ENCODE measurements at places on chromosomes 3 and 15.

GRCh38 chr3:43079536-43080332 is 26.1 kb downstream of the POMGNT2 start:
- DNase-seq: no peak

DNA sequence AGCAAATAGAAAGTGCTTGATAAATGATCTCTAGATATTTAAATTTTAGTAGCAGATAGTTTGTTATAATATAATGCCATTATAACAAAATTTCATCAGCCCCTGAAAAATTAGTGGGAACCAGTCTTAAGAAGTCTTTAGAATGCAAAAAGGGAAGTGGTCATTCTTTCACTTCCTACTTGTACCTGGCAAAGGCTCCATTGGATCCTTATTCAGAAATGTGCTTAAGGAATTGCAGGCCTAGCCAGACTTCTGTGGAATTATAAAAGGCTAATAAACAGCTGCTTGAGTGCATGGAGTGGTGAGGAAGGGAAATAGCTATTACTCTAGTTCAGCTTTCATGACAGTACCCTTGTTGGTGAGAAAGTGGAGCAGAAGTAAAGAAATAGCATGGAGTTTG is 24.2 kb downstream of the PPM1L start:
- no peak for DNase-seq

DNA sequence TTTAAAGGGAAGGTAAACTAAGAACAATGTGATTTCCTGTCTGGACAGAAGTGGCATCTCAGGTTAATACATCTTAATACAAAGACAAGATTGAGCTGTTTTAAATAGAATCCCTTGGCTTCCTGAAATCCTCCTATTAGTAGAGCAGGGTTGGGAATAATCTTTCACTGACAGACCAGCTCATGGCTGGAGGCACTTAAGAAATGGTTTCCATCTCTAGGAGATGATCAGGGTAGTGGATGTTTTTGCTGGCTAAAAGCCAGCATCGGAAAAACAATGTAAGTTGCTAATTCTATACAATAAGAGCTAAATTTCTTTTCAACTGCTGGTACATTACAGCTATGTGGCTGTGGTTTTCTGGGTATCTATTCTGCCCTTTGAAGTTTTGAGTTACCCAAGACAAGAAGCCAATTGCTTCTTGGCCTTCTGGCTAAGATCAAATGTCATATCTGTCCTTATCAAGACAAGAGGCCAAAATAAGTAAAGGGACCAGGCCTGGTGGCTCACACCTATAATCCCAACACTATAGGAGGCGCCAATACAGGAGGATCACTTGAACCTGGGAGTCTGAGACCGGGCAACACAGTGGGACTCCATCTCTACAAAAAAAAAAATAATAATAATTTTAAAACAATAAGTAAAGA is 49.6 kb downstream of the SHQ1 start:
- no peak for DNase-seq

GRCh38 chr3:38646062-38646461 is 3.4 kb downstream of the SCN5A start:
- no peak for DNase-seq

GRCh38 chr3:14796403-14797077 is 22.2 kb upstream of the FGD5 start:
- DNase-seq: no peak

DNA sequence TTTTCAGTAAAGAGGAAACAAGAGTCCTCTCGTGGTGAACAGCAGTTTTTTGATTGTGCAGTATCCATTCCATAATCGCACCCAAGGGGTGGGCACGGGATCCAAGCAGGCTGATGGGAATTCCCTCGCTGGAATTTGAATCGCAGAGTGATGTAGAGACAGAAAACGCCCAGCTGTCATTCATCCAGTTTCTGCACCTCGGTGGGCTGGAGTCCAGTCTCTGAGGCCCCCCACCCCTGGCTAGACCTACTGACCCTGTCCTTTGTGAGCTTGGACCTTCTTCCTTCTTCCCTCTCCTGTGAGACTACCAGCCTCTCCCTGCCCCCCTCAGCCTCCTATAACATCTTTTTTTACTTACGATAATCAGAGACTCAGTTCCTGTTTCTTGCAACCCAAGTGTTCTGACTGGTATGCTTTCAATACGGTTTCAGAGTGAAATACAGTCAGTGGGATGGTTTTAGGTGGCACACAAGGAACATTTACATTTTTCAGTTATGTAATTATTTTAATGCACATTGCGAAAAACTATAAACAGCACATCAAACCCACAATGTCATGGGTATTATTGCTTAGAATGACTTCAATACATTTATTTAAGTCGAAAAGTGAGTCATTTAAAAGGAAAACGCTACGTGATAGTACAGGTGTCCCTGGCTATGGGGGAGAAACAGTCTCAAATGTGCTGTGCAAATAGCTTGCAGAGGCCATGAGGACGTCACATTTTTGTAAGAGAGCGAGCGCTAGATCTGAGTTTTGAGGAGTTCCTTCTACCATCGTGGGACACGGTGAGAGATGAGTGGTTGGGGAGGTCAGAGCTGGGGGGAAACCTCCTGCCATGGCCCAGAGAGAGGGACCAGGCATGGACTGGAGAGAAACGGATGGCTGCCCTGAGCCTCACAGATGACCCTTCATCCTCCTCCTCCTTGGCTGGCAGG is 37.5 kb upstream of the CHST2 start:
- DNase-seq: peak; percentile 62

DNA sequence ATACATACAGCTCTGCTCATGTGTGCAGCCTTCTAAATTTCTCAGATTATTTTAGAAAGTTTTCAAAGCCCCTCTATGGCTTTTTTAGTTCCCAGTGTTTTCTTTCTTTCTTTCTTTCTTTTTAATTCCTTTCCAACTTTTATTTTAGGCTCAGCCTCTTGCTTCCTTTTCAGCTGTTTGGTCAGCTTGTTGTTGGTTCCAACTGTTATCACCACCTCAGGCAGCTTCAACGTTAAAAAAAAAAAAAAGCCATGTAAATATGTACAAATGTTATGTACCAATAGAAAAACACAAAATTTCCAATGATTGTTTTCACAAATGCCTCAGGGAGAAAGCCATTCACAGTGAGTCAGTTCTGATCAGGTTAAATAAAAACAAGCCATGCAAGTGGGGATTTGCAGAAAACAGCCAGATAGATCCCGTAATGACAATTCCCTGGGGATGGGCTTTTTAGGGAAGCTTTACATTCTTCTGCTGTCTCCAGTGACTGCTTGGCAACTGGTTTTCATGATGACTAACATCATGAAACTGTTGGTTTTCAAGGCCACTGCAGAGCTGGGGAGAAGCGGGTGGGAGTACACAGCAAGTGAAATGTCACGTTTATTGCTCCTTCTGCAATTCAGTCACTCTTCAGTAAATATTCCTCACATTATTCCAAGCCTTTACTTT is 908.4 kb downstream of the EPHA3 start:
- no peak for DNase-seq

GRCh38 chr3:171135549-171135948 is 109.0 kb upstream of the SLC2A2 start:
- no peak for DNase-seq

DNA sequence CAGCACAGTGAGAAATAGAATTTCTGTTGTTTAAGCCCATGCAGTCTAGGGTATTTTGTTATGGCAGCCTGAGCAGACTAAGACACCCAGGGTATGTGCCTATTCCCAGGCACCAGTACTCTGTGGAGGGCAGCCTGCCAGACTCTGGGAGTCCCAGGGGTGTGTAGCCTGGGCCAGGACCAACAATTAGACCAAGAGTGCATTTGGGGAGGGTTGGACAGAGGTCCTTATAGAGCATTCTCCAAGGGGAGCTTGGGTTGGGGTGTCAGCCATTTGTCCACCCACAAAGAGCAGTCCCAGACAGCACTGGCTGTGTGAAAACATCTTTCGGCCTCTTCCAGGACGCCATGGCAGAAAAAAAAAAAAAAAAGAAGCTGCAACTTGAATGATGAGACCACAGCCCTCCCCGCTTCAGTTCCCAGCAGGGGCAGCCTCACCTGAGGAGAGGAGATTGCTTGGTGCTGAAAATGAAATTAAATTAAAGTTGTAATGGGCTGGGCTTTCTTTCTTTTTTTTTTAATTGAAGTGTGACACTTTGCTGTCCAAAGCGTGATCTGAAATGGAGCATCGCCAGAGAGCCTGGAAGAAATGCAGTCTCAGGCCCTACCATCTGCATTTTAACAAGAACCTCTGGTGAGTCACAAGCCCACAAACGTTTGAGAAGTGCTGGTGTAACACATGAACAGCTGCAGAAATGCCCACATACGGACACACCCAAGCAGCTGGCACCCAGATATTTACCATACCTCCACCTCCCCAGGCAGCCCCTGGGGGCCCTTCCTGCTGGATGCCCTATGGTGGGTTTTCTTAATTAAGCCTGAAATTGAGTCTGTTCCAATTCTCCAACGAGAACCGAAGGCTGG is 21.3 kb upstream of the CAV3 start:
- no peak for DNase-seq

DNA sequence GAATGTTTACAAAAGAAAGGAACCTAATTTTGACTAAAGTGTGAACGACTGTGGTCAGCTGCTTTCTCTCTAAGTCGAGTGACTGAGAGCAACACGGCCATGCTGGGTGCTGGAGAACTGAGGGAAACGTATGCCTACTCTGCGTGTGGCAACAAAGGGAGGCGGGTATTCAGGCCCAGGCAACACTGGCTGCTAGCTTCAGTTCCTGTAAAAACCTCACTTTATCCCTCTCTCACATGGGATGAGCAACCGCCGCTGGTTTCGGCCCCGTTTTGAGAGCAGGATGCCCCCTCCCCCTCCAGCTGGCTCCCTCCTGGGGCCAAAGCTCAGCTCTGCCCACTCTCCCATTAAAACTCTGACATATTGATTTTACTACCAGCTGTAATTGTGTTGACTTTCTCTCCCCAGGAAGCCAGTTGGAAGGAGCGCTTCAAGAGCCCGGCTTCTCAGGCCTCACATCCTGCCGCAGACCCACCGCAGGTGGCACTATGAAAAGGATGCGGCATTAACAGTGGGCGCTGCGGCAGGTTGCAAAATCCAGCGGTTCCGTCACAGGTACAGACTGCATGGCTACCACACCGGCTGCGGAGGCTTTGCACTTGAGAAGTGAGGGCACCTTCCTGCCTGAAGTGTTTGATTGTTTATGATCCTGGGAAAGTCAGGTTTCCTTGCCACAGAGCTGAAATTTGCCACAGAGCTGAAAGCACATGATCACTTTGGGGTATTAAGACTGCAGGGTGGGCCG is 12.7 kb downstream of the PLXND1 start:
- DNase-seq: no peak

- peak; percentile 38 for DNase-seq
Observed at GRCh38 chr3:49120096-49120437, 556 bp downstream of the USP19 start.

DNA sequence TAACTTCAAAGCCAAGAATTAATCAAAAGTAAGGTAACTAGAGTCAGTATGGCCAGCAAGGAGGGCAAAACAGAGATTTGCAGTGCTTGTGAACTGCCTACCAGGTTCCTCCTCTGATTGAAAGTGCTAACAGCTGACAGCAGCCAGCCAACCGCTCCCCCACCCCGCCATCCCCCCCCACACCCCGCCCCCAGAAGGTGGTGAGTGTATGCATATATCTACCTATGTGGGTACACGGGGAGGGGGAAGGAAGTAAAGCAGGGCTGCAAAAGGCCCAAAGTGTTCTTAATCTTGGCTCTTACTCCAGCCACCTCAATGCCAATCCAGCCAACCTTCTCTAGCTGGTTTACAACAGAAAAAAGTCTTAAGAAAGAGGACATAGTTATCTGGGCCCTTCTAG is 50.7 kb downstream of the RAF1 start:
- no peak for DNase-seq

DNA sequence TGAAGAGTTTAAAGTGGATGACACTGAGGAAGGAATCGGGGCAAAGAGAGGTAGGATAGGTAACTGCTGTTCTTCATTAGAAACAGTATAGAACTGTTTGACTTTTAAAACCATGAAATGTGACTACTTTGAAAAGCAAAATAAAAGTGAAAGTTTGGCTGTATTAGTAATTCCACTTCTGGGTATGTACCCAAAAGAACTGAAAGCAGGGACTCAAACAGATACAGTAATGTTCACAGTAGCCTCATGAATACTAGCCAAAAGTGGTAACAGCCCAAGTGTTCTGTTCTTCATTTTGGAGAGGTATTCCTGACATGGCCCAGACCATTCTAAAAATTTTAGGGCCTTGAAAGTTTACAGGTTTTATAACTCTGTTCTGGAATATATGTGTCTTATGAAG is 1055.4 kb downstream of the TBL1XR1 start:
- DNase-seq: no peak

- DNase-seq: no peak
Observed at GRCh38 chr3:7779331-7779730, 722.3 kb upstream of the LMCD1 start.

DNA sequence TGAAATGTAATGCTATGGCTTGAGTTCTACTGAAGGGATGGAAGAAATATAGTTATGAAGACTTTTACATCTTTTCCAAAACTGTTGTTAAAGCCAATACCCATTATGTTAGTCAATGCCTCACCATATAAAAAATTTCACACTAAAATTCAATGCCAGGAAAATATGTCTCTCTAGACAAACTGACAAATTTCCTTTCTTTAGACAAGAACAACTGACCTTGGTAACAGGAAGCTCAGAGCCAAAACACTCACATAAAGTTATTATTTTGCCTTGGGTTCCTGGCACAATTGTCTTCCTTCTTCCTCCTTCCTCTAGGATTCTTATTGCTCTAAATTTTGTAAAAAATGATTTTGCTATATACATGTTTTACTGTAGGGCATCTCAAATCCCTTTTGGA is 26.7 kb downstream of the INTS14 start:
- no peak for DNase-seq

- DNase-seq: no peak
Observed at GRCh38 chr3:25888892-25889524, 99.1 kb downstream of the OXSM start.

DNA sequence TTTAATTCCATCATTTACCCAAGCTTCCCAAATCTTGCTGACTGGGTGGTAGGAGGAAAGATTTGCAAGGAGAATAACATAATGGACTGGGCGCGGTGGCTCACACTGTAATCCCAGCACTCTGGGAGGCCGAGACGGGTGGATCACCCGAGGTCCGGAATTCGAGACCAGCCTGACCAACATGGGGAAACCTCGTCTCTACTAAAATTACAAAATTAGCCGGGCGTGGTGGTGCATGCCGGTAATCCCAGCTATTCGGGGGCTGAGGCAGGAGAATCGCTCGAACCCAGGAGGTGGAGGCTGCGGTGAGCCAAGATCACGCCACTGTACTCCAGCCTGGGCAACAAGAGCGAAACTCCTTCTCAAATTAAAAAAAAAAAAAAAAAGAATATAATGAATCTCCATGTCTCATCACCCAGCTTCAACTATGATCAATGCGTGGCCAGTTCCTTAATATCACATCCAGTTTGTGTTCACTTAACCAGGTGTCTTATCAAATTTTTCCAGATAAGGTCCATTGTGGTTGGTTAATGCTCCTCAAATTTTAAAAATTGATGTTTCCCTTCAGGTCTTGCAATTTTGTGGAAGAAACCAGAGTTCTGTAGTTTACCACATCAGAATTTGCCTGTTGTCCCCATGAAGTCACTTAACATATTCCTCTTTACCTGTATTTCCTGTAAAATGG is 1.3 kb upstream of the ABCF3 start:
- DNase-seq: no peak

GRCh38 chr3:17190353-17191078 is 305.8 kb downstream of the PLCL2 start:
- no peak for DNase-seq

Data from germinal center (tissue), 1 donor.